CD4-positive, alpha-beta T cell treated with Interleukin-6 for 4 hours (primary cell): ENCODE measurements at places on chromosomes 3 and 15.

GRCh38 chr3:123339302-123339701, 109.6 kb downstream of the ADCY5 start:
- no peak for DNase-seq

GRCh38 chr3:138835397-138835757, 649 bp upstream of the PIK3CB start:
- DNase-seq, result no peak

DNA sequence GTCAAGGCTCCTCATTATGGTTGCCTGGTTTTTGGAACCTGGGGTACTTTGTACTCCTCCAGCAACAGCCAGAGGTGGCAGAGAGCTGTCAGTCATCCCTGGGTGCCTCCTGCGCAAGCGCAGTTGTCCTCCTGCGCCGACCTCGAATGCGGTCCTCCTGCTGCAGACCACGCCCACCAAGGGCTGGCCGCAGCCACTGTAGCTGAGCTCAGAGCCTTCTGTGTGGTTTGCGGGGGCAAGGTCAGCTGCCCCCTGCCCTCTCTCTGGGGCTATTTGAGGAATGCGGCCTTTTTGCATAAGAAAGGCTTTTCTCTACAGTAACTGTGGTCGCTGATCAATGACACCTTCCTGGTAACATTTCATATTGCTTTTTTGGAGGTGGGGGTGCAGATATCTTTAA, 131.3 kb upstream of the SNRPN start:
- DNase-seq, result no peak

DNA sequence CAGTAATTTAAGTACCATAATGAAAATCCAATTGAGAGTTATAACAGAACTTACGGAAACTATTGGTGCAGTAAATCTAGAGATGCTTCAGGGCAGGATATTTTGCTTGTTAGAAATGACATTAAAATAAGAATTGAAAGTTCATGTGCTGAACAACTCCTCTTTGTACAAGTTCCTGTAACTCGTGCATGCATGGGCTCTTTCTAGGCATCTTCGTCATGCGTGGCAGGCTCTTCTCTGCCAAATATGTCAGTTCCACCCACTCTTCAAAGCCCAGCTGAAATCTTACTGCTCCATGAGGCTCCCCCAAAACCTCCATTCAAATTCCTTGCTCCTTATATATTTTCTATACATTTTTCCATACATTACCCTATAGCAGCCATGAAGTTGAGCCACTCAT, 48.7 kb downstream of the FBN1 start:
- no peak for DNase-seq

GRCh38 chr3:183764847-183765731, 60.3 kb downstream of the MAP6D1 start:
- no peak for DNase-seq

- no peak for DNase-seq
These were observed 471.5 kb upstream of the ROBO1 start for GRCh38 chr3:80239301-80239700.

GRCh38 chr3:37856381-37856780, 5.3 kb upstream of the CTDSPL start:
- no peak for DNase-seq

DNA sequence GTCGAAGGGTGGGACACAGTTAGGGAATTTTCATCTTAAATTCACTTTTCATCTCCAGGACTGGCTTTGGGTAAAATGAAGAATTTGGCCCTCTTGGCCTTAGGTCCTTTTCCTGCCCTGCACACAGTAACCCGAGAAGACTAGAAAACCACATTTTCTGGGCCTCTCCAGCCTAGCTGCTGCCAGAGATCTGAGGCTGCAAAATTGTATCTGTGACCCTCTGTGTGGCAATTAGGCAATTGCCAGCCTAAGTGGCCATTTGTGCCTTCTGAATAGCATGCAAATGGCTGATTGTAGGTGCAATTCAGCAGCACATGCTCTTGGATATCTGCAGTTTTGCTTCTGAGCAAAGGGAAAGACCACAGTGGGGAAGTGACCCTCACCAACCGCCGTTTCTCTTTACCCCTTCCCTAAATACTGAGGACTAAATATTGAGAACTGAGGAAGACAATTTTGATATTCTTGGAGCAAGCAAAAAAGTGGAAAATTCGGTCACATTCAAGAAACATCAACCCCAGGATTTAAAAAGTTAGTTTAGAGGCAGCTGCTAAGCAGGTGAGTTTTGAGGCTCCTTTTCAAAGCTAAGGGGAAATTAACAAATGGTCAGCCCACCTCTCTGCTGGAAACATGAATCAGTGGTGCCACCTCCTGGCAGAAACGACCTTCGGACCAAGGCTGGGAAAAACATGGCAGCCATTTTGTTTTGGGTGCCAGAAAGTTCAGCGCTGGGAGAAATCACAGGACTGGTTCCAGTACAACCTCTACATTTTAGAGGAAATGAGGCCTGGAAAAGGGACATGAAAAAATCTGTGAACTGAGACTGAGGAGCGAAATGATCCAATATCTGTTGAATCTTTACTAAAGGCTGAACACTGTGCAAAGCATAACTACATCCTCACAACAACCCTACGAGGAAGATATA, 56.6 kb upstream of the PRTG start:
- peak; percentile 2 for DNase-seq

- DNase-seq, result no peak
These were observed 38.4 kb downstream of the RGMA start for GRCh38 chr15:93050648-93051047.

GRCh38 chr15:98745650-98746374, 97.5 kb downstream of the IGF1R start:
- DNase-seq, result no peak

DNA sequence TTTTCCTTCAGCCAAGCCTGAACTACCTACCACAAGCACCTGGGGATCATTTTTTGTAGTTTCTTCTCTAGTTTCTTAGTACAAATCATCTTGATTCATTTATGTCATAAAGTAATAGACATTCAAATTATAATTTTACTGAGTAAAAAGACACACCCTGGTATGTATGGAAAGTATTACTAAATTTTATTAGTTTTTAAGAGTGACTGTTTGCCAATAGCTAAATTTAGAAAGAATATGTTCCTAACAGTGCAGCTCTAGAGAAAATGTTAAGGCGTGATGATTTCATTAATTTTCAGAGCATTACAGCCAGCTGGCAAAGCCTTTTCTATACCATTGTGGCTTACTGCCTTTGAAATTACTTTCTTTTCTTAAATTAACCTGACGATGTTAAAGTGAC, 612.0 kb upstream of the KCNMB2 start:
- DNase-seq, result no peak

DNA sequence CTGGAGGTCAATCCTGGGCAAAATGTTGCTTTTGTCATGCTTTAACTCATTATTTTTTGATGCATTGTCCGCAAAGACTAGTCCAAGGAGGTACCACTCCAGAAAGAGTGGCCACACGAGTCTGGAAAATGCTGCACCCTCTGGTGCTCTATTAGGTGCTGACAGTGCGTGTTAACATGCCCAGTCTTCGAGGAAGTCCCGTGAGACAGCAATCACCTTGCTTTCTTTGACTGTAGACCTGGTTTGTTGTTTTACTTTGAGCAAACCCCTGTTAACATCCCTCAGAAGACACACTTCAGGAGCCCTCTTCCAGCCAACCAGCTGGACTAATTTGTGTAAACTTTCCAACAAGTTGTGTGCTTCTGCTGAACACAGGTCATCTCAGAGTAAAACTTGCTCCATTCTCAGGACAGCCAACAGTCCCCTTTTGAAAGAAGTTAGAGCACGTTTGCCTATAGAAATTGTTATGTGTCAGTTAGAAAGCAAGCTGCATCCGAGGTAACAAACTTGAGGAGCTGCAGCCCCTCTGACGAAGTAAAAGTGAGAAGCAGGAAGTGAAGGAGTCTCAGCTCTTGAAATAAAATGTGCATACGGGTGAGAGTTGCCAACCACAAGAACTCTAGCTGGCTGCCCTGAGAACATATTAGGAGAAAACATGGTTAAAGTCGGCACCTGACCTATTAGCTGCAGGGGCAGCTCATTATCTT, 205.0 kb downstream of the LPP start:
- peak; percentile 24 for DNase-seq

DNA sequence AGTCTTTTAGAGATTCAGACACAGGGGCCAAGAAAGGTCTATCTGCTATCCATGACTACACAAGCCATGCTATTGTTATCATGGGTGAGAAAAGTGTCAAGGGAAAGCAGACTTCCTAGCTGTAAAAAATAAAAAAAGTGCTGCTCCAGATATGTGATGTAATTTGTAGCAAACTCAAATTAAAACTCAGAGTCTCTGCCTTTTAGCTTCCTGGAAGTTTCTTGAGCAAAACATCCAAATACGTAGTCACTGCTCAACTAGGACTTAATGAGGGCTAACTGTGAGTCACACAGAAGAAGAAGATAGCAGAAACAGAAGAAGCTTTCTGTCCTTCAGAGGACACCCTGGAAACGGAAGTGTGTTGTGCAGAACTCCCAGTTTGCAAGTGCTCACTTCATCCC, 393.4 kb upstream of the NR2F2 start:
- DNase-seq, result no peak

DNA sequence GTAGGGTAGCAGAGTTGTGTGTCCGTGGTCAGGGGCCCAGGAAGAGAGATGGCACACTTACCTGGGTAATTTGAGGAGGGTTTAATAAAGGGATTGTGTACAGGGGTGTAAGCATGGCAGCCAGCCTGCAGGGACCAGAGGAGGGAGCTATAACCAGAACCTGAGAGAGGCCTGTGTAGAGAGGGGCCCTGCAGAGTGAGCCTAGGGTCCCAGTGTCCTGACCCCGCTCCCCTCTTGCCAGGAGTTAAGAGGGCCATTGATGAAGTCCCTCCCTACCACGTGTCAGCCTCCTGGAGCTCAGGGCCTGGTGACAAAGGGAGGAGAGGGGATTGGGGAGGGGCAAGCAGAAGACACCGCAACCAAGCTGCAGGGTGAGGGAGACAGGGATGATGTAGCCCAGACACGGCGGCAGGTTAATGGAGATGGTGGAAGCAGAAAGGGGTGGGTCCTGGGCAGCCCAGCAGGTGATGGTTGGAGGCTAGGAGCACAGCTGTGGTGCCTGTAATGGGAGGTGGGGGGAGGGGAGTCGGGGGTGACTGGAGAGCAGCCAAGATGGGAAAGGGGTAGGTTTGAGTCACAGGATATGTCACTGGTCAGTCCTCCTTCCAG, 165.4 kb upstream of the TOPAZ1 start:
- no peak for DNase-seq

DNA sequence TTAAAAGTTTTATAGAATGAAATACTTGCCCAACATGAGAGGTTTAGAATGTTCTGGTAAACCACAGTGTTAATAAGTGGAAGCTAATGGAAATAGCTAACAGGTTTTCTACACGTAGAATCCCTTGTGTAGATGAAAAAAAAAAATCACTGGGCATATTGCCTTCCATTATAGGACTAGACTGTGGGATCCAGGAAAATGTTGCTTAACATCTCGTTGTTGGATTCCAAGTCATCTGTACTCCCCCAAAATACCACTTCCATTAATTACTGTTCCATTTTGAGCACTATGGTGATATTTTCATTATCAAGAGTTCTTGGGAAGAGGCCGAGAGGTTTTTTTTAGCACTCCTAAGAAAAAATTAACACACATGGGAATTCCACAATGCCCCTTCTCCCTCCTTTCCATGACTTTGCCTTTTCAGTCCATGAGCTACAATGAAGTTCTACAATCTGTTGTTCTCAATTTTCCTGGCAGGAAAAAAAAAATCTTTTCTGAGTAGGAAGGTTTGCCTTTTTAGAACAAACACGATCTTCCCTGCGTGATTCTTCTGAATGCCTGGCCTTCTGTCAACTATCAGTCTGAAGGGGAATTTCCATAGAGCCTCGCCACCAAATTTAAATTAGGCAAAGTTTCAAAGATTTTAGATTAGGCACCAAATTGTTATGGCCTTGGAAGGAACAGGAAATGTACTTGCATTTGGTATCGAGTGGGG, 74.4 kb upstream of the CTDSPL start:
- no peak for DNase-seq

- no peak for DNase-seq
These were observed 107.4 kb upstream of the SLC6A6 start for GRCh38 chr3:14295037-14295436.

GRCh38 chr15:44066211-44066827, 128.8 kb downstream of the FRMD5 start:
- DNase-seq, result peak; percentile 61

DNA sequence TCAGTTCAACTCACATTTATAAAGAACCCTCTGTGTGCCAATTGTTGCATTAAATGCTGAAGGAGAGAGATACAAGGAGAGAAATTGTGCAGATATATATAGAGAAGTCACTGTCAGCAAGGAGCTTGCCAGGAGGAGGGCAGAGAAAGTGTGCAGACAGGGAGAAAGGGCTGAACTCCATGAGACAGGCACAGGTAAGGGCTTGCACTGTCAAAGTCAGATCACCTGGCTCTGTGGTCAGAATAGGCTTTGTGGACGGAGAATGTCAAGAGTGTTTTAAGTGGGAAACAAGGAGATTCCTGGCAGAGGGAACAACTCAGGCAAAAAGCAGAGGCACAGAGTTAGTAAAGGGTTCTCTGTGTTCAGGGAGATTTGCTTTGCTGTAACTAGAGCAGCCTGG, 303.0 kb upstream of the TPRG1 start:
- DNase-seq, result no peak

GRCh38 chr15:94965593-94965992, 734.2 kb downstream of the MCTP2 start:
- no peak for DNase-seq

- no peak for DNase-seq
These were observed 10.5 kb downstream of the TTC23 start for GRCh38 chr15:99238849-99239248.

GRCh38 chr3:148477375-148477774, 220.3 kb upstream of the AGTR1 start:
- no peak for DNase-seq

DNA sequence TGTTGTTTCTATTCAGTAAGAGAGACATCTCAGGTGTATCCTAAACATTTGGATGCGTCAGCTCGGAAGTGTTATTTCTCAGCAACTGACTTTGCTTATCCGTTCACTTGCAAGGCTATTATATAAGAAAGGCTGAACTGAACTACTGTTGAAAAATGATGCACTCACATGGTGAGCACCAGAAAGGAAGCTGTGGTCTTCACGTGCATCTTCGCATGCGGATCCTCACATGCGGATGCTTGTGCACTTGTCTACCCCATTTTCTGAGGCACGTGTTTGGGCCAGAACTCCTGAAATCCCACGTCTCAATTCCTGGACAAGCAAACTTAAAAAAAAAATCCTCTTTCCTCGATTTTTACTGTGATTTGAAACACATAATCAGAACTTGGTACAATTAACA, 63.2 kb downstream of the PDZRN3 start:
- DNase-seq, result no peak

- DNase-seq, result no peak
These were observed 37.1 kb downstream of the ZIC4 start for GRCh38 chr3:147369231-147369630.

DNA sequence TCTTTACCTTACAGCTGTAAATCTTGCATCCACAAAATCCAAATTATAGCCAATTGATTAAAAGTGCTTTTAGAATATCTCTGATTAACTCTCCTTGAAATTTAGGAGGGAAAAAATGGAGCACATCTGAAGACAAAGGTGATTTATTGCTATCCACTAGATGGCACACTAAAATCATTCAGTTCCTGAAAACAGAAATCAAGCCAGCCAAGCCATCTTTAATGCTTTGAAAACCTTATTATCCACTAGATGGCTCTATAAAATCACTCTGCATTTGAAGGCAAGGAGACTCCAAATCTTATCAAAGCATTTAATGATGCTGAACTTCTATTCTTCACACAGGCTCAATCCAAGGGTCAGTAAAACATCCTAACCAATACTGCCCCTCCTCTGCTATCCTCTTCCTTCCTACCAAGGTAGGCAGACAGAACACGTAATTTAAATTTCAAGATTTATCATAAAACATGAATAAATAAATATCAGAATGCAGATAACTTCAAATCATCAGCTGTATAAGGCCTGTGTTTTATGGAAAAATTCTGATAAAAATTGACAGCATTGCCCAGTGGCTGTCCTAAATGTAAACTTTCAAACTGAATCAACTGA, 48.4 kb downstream of the GOLIM4 start:
- DNase-seq, result no peak
